CD4-positive, alpha-beta T cell treated with Interleukin-17A for 4 hours (primary cell): ENCODE measurements at places on chromosomes 6 and 20.

DNA sequence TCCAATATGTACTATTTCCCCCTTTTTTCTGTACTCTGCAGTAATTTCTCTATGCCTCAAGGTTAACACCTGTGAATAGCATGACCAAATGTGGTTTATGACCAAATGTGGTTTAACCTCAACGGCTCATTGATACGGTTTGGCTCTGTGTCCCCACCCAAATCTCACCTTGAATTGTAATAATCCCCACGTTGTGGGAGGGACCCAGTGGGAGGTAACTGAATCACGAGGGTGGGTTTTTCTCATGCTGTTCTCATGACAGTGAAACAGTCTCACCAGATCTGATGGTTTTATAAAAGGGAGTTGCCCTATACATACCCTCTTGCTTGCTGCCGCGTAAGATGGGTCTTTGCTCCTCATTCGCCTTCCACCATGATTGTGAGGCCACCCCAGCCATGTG is 18.7 kb downstream of the DEK start:
- no peak for DNase-seq

- DNase-seq: no peak
Measured at GRCh38 chr6:82781620-82782204, 283.9 kb downstream of the UBE3D start.

DNA sequence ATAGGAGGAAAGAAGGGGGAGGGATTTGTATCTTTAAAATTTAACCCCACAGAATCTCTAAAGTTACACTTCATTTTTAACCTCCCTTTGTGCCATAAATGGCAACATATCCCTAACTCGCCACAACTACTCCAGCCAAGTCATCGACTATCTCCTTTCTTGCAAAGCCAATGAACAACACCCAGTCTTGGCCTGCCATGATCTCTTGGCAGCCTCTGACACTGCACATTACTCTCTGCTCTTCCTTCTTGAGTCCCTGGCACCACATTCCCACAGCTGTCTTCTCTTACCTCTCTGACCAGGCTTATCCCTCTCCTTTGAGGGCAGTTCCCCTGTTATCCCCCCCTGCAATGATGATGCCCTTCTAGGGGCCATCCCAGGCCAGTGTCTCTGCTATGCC is 42.5 kb downstream of the MBOAT1 start:
- DNase-seq: no peak

- DNase-seq: no peak
Measured at GRCh38 chr6:146582857-146583256, 15.9 kb upstream of the ADGB start.

DNA sequence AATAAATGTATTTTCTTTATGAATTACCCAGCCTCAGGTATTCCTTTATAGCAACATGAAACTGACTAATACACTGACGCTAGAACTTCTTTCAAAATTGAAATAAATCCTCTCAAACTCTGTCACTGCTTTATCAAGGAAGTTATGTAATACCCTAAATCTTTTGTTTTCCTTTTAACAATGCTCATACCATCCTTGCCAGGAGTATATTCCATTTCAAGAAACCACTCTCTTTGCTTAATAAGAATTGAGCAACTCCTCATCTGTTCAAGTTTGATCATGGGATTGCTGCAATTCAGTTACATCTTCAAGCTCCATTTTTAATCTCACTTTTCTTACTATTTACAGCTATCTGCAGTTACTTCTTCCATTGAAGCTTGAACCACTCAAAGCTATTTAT is 707.6 kb upstream of the MARCKS start:
- DNase-seq: no peak

DNA sequence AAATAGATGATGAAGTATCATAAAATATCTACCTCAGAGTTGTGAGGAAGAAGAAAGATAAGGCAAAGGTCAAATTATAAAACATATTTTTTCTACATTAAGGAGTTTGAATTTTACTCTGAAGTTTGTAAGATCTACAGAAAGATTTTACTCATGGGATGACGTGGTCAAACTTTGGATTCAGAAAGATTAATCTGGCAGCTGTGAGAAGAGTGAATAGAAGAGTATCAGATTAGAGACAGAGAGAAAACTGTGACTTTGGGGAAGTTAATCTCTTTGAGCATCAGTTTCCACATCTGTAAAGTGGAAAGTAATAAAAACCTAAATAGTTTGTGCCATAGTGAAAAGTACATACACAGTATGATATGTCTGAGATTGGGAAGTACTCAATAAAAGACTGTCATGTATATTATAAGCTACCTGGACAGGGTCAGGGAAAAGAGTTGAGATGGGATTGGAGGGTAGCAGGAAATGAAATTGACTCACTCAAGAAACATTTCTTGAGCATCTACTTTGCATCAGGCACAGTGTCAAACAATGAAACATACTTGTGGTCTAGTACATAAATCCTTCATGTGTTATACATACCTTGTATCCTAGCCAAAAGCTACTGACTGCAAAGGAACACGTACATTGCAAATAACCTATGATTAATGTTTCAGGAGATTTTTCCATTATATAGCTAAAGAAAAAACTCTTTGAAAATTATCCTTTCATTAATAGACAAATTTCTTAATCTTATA is 222.1 kb downstream of the TMEM200A start:
- DNase-seq: no peak

- DNase-seq: no peak
Measured at GRCh38 chr6:157640746-157641451, 182.1 kb upstream of the SNX9 start.

GRCh38 chr6:87093651-87094050 is 1.3 kb downstream of the CGA start:
- no peak for DNase-seq

GRCh38 chr20:36097337-36098151 is 57.0 kb upstream of the EPB41L1 start:
- no peak for DNase-seq

GRCh38 chr6:106149472-106150069 is 63.4 kb downstream of the PRDM1 start:
- no peak for DNase-seq

- no peak for DNase-seq
Measured at GRCh38 chr6:45836984-45837383, 178.7 kb downstream of the CLIC5 start.

- DNase-seq: no peak
Measured at GRCh38 chr20:53718142-53719021, 124.7 kb upstream of the ZNF217 start.

- DNase-seq: no peak
Measured at GRCh38 chr6:55494411-55494810, 84.6 kb downstream of the HMGCLL1 start.

- no peak for DNase-seq
Measured at GRCh38 chr20:59931511-59932312, 1.7 kb downstream of the SYCP2 start.

DNA sequence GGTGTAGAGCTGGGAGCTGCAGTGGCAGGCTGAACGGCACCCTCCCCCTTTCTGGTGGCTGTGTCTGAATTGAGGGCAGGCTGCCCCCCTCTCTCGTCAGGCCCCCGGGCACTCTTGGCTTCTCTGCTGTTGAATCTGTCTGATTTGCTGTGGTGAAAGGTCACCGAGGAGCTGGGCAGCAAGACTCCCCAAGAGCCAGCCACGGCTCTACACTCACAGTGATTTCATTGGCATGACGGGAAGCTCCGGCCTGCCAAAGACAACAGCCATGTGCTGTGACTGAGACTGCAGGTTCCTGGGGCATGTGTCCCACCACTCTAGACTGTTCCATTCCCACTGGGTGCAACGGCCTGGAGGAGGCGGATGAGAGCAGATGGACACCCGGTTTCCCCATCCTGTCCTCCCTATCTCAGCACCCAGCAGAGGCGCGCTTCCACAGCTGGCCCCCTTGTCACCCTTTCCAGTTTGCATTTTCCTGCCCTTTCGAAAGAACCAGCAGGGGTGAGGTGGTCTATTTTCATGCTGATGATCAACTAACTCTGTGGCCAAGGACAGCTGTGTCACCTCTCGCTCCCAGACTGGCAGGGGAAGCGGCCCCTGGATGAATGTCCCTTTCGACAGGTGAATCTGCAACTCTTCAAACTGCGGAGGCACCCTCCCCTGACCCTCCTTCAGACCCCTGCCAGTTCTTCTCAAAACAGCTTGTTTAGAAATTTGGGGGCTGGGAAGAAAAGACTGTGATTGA is 2.2 kb downstream of the APCDD1L start:
- DNase-seq: no peak

- no peak for DNase-seq
Measured at GRCh38 chr6:168527451-168528210, 86.6 kb downstream of the SMOC2 start.

- DNase-seq: no peak
Measured at GRCh38 chr6:158009935-158010585, 28.4 kb downstream of the SYNJ2 start.

DNA sequence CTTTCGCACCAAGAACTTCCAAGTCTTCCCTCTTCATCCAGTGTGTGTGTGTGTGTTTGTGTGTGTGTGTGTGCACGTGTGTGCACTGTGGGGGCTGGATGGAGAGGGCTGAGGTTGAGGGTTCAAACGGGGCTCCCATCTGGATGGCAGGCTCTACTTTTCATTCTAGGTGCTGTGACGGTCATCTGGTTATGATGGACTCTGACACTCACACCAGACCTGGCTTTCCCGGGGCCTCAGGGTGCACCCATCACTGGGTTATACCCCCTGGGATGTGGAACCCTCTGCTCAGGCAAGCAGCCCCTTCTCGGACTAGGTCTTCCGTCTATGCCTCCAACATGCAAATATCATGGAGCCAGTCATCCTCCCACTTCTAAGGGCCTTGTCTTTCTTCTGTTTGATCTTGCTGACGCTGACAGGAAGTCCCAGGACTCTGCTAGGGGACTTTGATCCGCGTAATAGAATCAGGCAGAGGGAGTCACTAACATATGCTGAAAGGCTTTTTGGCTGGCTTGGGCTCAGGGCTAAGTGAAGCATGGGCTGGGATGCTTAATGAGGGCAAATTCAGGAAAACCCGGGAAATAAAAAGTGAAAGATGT is 313.6 kb downstream of the CDC5L start:
- no peak for DNase-seq

GRCh38 chr6:15401769-15402250 is 155.9 kb downstream of the JARID2 start:
- no peak for DNase-seq

DNA sequence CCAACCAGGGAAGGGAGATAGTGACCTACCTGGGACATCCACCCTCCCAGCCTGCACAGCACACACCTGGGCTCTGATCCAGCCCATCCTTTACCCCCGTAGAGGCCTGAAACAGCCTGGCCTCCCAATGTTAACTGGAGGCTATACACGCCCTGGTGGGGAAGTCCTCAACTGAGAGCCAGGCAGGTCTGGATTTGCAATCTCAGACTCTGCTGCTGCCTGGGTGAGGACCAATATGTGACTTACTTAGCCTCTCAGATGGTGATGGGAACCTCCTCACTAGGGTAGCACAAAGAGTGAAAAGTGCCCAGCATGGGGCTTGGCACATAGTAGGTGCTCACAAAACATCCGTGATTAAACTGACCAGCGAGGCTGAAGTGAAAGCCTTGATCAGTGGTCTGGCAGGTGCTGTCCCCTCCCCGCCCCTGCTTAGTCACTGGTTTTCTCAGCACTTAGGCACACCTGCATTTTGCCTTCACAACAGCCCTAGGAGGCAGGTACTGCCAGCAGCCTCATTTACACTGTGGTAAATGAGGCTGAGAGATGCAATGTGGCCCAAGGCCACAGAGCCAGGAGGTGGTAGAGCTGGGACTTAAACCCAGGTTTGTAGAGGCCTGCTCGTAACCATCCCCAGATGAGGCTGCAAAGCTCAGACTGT is 12.4 kb downstream of the PEDS1 start:
- DNase-seq: no peak

DNA sequence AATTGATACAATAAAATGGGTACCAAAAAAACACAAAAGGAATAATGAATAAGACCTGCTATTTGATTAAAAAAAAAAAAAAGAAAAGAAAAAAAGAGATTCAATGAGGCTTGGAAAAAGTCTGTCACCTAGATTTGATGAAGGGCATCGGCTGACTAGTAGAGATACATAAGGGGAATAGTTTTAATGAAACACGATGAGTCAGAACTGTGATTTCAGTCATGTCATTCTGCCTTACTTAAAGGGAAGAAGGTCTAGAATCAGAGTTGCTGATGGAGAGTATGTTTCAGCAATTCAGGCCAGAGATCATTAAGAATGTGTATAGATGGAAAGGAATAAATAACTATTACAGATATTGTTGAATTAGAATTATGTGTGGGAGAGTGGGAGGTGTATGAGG is 565.9 kb upstream of the RNF217 start:
- DNase-seq: no peak

DNA sequence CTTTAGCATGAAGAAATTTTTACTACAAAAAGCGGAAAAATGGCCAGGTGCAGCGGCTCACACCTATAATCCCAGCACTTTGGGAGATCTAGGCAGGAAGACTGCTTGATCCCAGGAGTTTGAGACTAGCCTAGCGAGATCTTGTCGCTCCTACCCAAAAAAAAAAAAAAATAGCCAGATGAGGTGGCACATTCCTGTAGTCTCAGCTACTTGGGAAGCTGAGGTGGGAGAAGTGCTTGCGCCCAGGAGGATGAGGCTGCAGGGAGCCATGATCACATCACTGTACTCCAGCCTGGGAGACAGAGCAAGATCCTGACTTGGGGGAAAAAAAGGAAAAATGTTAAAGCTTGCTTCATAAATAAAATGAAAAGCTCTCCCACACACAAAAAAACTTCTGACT is 14.5 kb downstream of the NUDT3 start:
- no peak for DNase-seq

- no peak for DNase-seq
Measured at GRCh38 chr6:85628353-85628752, 14.3 kb downstream of the SYNCRIP start.

GRCh38 chr6:118632359-118632758 is 19.0 kb downstream of the CEP85L start:
- no peak for DNase-seq

GRCh38 chr6:121865811-121866210 is 430.4 kb downstream of the GJA1 start:
- DNase-seq: no peak

GRCh38 chr6:105892577-105893262 is 193.4 kb upstream of the PRDM1 start:
- no peak for DNase-seq

DNA sequence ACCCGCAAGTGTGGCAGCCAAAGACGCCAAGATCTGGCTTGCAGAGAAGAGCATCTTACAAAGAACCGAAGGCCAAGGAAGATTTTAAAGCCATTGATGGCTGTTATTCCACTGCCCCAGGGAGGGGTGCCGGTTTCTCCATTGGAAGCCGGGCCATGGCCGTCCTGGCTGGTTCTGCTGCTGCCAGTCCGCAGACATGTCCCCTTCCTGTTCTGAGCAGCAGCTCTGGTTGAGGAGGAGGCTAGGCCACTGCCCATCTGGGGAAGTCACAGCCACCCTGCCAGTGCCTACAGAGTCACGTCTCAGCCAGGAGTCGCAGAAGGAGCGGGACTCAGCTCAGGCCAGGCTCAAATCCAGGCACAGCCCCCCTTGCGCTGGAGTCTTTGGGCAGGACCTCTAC is 42.6 kb upstream of the MRGBP start:
- no peak for DNase-seq

- no peak for DNase-seq
Measured at GRCh38 chr6:6890400-6890858, 217.3 kb upstream of the RREB1 start.

DNA sequence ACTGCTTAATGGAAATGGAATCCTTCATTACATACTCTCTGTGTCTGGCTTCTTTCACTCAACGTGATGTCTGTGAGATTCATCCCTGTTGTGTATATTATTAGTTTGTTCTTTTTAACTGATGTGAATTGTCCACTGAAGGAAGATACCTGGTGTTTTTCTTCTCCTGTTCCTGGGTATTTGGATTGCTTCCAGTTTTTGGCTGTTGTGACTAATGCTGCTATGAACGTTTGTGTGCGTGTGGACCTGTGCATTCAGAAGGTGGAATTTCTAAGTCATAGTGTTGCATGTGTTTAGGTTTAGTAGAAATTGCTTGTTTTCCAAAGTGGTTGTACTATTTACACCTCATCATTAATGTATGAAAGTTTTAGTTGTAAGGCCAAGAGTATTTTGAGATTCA is 3.8 kb downstream of the TULP4 start:
- no peak for DNase-seq
